ENCODE measurements at places on chromosomes 11 and 22.
A peak's percentile ranks its signal among the peaks of the same experiment; 100 is the strongest.

DNA sequence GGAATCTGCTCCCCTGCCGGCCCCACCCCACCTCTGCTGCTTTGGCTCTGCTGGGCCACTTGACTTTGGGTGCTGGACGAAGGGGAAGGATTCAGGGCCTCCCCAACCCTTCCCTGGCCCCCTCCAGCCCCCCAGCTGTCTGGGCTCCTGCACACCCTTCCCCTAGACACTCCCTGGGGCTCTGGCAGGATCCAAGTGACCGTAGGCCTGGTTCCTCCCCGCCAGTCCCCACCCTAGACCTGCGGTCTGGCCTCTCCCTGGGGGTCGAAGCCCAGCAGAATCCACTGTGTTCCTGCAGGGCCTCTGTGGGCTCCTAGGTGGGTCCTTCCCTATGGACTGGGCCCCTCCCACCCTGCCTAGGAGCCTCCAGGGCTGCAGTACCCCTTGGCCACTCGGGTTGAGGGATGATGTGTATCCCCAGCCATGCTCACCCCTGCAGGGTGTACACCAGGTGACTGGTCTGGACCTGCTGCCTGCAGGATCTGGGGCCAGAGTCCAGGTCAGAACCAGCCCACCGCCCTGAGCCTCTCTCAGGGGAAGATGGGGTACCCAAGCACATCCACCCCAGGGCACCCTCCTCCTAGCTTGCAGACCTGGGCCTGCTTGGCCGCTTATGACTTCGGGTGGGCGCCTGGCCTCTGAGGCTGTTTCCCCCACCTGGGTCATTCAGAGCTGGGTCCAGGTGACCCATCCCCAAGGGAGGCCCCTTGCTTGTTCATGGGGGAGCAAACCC lies 5.6 kb downstream of the PIM3 start:
- no peak for DNase-seq

GRCh38 chr11:2139123-2139521 lies at the start of gene IGF2:
Gene IGF2 (minus strand): TSS chr11:2139389. CDS start chr11:2135523, 3,866 bp downstream.
- peak; percentile 34 for DNase-seq

GRCh38 chr22:40107851-40108378 lies 69.8 kb upstream of the TNRC6B start:
- DNase-seq, result no peak

DNA sequence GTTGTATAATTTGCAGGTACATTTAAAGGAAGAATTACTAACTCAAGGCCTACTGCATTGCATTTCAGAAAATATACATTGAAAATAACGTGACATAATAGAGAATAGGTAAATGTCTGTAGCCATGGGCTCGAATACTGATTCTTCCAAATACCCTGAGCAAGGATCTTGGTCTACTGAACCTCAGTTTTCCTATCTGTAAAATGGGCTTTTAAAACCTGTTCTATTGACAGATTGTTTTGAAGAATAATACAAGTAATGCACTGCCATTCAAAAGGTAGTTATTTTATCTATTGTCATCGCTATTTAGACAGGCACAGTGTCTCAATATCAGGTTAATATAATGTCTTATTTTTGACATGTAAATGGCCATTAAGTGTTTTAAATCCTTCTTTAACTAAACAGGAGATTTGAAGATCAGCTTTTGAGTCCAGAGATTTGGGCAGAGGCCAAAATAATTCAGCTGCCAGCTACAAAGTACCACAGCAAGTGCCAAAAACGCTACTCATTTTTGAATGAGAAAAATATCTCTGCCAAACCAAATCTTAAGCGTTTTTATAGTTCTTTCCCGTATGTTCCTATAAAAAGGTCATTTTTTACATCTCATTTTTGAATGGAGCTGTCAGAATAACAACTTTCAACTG lies 56.7 kb downstream of the CTSC start:
- DNase-seq, result no peak

GRCh38 chr22:25839755-25840154 lies 97.8 kb downstream of the MYO18B start:
- DNase-seq, result no peak

DNA sequence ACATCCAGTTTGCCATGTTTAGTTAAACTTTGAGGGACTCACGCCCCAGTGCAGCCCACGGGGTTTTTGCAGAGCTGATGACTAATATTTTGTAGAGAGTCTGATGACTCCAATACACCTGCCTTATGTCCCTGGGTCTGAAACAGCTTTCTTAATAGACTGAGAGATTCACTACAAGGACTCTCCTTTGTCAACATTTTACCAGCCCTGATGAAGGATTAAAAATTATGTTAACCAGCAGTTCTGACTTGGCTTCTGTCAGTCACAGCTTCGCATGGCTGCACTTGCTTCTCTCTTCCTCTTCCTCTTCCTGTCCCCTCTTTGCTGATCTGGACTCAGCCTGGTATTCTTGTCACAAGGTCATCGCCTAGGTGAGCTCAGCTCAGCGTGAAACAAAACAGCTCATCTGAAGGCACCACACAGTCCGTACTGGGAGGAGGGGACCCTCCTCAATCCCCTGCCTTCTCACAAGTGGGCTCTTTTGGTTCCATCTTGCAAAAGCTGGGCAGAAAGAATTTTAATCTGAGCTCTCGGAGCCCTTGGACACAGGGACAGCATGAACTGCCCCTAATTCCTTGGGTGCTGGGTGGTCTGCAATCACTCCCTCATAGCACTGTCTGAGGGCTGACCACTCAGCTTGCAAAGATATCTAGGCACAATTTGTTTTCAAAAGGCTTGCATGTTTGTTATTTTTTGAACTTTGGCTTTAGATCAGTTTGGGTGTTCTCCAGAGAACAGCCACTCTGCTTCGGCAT lies 38.1 kb upstream of the POU2AF1 start:
- peak; percentile 60 for DNase-seq

DNA sequence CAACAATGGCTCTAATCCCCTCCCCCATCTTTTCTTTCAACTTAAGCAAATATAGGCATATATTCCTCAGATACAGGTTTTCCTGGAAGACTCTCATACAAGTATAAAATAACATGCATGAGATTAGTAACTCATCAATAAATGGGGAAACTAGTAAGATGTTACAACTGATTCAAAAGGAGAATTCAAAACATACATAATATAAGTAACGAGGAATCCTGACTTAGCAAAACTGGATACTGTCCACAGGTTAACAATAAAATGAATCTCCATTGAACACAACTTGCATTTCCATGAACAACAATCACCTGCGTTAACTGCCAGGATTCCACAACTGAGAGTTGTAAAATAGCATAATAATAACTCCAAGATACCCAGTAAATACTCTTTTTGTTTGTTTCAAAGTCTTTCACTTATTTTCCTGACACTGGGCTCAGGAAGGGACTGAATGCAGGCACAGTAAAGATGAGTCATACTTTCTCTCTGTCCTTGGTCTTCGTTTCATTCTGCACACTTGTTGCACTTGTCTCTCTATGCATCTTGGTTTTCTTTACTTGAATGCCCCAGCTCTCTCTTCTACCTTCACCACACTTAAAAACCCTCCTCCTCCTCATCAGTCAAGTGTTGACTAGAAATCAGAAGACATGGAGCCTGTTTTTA lies 8.1 kb downstream of the APIP start:
- no peak for DNase-seq

GRCh38 chr11:118895093-118896039 lies 11.7 kb downstream of the CXCR5 start:
- DNase-seq, result no peak

DNA sequence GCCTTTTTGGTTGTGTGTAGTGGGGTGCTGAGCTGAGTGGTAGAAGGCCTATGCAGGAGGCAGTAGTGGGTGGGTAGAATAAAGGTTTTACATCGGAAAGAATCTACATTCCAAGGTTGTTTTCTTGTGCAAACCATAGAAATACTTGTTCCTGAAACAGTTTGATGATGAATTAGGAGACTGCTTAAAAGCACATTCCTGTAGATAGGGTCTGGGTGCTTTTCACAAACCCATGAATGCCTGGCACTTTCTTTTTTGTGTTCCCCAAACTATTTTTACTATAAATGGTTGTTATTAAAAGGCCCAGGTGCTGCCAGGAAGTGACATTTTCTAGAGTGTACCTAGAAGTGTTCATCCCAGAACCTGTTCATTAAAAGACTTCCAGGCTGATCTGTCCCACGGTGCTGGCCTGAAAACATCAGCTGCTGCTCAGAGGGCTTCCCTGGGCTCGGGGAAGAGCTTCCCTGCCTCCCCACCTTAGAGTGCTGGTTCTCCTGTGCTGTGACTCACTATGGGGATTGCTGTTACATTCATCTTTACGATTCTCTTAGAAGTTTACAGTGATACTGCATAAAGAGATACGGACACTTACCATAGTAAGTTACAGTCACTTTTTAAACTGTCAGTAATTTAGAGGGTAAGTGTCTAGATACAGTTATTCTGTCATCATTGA lies 27.9 kb downstream of the PPFIA1 start:
- no peak for DNase-seq

DNA sequence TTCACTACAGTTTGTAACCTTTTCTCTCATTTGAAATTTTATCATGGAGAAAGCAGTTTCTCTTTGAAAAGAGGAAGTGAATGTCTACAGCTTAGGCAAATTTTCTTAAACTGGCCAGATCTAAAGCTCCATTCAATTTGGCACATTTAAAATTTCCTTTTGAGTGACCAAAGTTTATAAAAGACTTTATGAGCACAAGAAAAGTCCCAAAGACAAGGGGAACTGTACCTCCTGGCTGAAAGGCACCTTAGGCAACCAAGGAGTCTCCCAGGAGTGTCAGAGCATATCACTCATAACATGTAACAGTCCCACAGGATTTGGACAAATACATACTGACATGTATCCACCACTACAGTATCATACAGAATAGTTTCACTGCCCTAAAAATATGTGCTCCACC lies 41.3 kb downstream of the NARS2 start:
- peak; percentile 74 for DNase-seq

DNA sequence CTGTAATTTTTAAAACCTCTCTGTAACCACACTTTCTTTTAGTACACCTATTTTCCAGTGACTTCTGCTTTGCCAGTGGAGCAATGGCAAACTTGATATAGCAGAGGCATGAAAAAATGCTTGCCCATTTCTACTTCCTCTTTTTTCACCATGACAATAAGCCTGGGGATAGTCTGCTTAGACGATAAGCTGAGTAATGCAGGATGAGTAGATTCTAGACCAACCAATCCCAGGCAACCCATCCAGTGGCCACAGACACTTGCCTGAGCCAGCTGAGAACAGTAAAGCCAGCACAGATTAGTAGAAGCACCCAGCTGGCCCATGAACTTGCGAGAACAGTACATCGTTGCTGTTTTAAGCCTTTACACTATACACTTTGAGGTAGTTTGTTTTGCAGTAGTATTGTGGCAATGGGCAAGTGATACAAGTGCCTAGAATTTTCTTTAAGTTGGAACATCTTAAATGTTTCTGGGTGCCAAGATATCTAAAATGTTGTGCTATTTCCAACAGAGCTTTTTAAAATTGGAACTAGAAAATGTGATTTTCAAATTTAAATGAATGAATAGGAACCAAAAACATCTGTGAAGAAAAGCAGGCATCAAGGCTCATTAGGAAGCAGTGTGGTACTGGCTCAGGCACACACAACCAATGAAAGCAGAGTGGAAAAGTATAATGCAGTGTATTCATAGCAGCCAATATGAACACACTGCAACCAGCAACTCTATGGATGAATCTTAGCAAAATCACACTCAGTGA lies 37.7 kb downstream of the DDI1 start:
- peak; percentile 90 for DNase-seq

- DNase-seq, result no peak
Measured at GRCh38 chr11:103994094-103994493, 42.3 kb upstream of the DDI1 start.

DNA sequence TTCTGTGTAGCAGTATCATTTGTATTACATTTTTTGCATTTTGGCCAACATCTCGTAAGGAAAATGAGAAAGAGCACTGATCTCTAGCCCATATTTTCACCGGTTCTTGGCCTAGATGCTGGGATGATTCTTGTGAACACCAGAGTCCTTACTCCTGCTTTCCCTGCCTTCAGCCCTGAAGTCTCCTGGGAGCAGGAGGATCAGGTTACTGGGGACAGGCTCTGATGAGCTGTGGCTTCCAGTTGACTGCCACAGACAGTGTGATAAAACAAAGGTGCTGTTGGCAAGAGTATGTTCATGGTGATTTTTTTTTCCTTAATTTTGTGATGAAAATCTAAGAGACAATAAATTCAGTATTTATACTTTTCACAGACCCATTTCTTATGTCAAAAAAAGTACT lies 34.2 kb upstream of the ADSL start:
- no peak for DNase-seq

DNA sequence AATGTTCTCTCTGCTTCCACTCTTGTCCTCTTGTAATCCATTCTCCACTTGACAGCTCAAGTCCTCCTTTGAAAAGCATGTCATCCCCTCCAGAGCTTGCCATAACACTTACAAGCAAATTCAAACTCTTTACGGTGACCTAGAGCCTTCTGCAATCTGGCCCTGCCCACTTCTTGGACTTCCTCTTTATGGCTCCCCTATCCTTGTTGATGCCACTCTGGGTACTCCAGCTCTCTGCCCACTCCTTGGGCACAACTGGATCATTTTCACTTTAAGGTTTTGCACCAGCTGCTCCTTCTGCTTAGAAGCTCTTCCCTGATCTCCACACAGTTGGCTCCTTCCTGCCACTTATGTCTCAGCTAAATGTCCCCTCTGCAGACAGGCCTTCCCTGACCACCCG lies 217.9 kb downstream of the DSCAML1 start:
- DNase-seq, result peak; percentile 74

DNA sequence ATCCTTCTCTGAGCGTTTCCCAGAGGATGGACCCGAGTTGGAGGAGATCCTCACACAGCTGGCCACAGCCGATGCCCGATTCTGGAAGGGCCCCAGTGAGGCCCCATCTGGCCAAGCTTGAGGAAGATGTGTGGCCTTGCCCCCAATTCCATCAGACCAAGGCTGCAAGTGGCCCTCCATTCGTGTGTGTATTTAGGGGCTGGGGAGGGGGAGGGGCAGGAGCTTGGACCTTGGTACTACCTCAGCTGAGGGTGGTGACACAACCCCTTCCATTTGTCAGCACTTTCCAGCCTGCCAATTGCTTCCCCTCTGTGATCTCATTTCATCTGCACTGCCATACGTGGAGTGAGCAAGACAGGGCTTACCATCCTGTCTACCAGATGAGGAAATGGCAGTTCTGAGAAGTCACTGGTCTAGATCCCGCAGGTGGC lies 1.3 kb upstream of the BBS1 start:
- peak; percentile 25 for DNase-seq

GRCh38 chr22:32211011-32211410 lies 6.1 kb upstream of the RFPL2 start:
- DNase-seq, result peak; percentile 39
